Activated CD4-positive, alpha-beta T cell treated with anti-CD3 and anti-CD28 coated beads, Interleukin-2, amount 50 U/mL, for 24 hours (primary cell): ENCODE measurements at places on chromosomes 16 and 17.

- DNase-seq: no peak
Measured at GRCh38 chr17:1029196-1029921, 32.4 kb downstream of the TIMM22 start.

DNA sequence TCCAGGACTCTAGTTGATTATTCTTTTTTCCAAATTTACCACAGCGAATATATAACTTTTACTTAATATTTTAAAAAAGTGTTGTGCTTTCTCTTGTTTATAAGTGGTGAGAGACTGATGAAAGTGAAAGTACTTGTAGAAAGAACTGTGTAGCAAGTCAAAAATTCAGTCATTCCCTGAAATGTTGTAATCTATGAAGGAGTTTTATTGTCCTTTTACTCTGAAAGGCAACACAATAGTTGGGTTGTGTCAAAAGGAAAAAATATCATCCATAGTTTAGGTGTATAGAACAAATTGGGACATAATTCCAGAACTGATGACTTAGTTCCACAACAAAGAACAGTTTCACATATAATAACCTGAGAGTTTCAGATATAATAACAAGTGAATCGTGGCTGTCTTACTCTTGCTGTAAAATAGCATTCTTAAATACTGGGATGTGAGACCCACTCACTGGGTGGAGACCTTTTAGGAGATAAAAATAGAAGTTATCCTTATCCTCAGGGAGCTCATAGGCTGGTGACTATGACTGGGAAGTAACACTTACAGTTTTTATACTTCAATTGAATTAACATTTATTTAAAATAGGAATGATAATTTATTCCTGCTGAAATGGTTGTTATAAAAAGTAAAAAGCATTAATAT is 20.6 kb downstream of the CYB5B start:
- DNase-seq: no peak

- no peak for DNase-seq
Measured at GRCh38 chr17:32783602-32784001, 93.3 kb downstream of the MYO1D start.

DNA sequence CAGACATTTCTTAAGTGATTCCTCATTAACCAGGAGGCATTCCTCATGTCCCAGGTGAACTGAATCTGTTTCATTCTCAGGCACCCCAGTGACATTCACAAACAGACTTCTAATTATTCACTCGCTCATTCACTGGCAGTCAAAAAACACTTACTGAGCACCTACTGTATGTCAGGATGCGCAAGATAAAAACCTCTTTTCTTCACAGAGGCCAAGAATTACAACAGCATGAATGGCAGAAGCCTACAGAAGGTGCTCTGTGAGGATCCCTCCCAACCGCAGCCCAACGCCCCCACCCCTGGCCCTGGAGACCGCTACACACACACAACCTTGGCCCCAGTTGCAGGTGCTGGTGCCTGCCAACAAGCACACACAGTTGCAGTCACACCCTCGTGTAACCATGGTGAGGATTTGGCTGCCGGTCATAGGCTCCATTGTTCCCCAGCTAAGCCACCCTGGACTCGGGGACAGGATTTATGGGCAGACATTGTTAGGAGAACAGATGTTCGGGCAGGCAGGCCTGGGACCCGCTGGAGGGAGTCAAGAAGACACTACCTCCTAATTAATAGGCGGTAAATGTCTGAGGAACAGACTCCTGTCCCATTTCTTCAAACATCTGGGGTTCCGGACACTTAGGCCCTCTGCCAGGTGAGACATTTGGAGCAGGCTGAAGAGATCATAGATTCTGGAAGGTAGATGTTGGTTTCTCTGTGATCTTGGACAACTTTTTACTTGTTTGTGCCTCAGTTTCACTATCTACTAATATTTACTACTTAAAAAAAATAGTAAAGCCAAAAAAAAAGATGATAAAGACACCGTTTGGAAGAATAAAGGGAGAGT is 43.2 kb downstream of the CUEDC1 start:
- no peak for DNase-seq

DNA sequence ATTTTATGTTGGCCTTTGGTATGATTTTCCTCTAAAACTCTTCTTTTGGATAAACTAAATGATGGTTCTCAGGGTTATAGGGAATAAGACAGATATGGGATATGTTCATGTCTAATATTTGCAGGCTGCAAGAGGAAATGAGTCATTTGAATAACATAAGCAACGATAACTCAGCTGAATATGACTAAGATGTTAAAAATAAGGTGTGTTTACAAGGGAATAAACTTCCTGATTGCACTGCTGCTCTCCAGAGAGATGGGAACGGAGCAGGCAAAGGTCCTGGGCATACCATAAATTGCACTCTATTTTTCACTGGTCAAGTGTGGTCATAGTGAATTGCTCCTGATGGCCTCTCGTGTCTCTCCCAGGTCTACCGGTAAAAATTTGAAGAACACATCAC is 666.2 kb downstream of the TOX3 start:
- DNase-seq: no peak

GRCh38 chr17:61731330-61731729 is 132.0 kb downstream of the BRIP1 start:
- no peak for DNase-seq

DNA sequence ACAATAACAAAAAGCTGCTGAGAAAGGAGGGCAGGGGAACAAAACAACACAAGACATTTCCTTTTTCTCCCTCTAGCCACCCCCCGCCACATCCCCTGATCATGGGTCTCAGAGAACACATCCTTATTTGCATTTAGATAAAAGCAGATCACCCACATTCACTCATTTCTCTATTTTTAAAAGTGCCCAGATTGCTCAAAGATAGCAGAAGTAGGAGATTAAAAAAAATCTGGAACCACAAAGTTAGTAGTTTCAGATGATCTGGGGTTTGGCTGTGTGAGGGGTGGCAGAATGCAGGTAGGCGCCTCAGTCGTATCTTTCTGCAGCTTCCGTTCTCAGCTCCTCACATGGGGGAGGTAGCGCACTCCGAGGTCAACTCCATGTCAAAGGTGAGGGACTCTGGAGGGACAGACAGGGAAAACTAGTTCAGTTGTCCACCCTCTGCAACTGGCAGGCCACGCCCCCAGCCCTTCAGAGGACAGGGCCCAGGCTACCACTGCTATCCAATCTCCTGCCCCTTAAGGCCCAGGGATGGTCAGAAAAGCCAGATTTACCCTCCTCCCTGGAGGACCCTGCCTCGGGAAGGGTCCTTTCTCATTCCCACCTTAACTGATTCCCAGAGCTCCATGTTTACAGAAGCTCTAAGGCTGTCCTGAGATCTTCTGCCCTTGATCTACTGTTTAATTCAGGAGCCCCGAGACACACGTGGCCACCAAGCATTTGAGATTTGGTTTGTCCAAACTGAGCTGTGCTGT is 27.3 kb downstream of the STAT5A start:
- no peak for DNase-seq

DNA sequence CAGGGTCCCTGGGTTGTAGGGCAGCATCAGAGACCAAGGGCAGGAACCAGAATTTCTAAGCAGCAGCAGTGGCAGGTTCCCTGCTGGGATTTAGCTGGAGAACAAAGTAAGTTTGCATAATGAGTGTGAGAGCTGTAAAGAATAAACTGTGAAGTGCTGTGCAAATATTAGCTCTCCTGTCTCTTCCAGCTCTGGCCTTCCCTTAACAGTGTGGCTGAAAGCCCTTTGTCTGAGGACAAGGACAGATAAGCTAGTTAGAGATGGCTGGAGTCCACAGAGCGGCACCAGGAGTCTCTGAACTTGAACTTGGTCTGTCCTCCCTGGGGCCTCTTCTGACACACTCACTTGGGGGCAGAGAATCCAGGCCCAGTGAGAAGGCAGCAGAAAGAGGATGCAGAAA is 98.2 kb upstream of the WSCD1 start:
- no peak for DNase-seq

DNA sequence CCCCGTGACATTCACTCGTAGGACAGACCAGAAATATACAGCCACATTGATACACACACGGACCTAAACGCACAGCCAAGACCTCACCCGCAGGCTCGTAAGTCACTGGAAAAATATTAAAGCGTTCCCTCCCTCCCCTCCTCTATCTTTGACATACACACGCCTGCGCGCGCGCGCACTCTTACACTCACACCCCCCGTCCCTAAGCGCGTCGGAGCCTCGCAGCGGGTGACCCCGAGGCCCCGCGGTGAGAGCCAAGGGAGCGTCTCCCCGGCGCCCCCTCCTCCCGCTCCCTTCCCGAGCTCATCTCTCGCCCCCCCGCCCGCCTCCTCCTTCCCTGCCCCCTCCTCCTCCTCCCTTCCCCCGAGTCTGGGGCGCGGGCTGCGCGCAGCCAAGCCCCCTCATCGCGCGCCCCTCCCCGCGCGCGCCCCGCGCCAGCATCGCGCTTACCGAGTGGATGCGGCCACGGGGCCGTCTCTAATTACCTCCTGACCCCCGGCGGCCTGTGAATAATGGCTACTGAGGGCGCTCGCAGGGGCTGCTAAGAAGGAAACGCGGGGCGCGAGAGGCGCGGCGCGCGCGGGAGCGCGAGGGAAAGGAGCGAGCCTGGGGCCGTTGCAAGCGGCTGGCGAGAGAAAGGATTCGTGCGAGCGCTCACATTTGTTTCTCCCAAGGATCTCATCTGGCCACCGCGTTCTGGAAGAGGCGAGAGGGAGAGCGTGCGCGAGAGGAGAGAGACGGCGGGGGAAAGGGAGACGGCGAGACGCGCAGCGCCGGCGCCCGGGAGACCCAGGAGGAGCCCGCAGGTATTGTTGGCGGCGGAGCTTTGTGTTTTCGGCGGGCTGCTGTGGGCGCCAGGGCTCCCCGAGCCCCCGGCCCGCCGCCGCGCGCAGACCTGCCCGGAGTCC is 42.4 kb downstream of the RAI1 start:
- no peak for DNase-seq

DNA sequence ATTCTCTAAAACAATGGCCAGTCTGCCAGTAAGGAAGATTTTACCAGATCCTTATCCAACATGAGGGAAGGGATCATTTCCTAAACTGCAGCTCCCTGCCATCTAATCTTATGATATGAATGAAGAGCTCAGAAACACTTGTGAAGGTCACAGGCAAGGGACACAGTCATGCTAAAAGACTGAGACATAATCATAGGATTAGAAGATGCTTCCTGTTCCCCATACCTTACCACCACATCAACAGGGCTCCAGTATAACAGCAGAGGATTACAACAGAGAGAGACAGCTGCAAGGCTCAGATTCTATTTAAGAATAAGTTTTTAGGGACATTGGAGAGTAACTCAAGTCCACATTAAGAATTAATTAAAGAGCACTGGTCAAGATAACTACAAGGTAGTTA is 93.3 kb downstream of the BRIP1 start:
- DNase-seq: no peak

DNA sequence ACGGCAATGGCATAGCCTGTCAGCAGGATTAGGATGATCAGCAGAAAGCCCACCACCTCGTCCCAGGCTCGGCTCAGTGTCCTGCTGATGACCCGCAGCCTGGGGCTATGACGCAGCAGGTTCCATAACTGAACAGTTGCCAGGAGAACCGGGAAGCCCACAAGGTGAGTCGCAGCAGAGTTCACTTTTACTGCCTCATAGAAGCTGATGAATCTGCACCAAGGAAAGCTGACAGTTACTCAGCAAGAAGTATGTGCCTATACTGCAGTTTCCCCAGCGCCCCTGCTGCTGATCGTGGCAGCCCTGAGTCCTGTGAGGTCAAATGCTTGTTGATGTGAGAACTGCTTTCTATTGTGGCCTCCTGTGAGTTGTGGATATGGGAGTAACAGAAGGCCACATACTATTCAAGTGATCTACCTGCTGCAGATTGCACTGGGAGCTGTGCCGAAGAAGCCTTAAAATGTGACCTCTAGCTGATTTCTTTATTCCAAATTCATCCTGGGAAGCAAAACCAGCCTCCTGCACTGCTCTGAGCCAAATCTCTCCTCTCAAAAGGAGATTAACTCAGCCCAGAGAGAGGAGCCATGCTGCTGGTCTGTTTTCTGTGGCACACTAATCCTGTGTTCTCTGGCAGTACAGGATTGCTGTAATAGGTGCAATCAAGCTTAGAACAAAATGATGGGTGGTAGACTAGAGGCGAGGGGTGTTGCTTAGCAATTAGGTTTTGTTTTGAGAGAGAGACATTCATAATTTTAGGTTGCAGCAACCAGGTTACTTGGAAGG is 38.8 kb downstream of the IST1 start:
- no peak for DNase-seq

DNA sequence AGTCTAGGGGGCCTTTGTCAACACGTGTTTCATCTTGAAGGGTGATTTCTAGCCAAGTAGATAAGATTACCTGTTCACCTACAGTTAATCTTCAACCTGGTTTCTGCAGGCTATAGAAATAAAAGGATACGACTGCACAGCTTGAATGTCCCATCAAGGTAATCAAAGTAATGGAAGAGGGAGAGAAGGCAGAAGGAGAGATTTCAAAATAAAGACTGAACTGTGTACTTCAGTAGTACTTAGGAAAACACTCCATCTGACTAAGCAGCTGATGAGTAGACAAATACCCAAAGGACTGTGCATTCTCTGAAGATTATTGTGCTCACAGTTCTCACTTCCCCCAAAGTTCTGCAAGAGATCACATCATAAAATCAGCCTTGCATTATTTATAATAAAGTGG is 5.8 kb upstream of the RFFL start:
- DNase-seq: no peak

DNA sequence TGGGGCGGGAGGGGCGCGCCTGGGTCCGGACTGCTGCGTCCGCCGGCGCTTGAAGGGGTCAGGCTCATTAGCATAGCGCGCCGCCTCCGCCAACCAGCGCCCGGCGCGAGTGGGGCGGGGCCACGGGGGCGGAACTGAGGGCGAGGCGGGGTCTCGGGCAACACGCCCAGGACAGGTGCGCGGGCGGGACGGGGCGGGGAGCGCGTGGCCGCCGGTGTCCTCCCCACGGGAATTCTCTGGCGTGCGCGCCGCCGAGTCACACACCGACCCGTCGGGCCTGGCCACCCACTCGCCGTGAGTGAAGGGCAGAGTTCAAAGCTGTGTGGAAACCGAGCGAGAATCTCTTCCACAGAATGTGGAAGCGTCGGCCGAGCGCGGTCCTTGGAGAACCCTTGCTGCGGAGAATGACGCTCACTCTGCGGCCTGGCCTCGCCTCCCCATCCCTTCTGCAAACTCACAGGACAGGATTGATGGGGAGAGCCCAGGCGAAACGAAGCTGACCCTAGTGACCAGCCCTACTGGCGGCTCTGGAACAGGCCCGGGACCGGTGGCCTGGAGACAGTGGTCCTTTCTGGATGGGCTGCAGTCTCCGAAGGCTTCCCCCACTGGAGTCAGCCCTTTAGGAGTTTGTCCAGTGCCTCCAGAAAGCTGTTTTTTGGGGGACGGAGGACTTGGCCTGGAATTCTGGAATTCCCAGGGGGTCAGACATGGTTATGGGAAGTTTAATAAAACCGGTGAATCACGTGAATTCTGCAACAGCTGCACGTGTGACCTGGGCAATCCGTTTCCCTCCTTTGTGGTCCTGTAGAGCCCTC is at the start of gene SNAI3:
SNAI3 (minus strand) TSS at position 69 of the 815 bp plus-strand sequence. CDS start 101 bp downstream, outside the sequence.
- DNase-seq: peak; percentile 66

- no peak for DNase-seq
Measured at GRCh38 chr17:43987131-43988021, 17.0 kb upstream of the NAGS start.

DNA sequence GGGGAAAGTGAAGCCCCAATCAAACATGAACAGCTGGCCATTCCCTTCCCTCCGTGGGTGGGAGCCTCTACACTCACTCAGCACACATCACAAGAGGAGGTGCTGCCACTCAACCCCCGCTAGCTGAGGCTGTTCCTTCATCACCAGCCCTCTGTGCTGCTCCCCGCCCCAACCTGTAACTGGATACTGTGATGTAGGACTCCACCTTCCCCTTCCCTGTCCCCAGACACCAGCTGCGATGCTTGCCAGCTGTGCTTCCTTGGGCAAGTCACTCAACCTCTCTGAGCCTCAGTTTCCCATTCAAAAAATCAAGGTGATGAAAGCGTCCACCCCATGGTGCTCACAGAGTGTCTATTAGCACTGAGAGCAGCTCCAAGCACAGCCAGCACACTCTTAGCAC is 273.2 kb downstream of the MRTFB start:
- DNase-seq: no peak

GRCh38 chr16:77579351-77579891 is 142.9 kb upstream of the NUDT7 start:
- no peak for DNase-seq
